SK-MEL-5 (cell line): ENCODE measurements at places on chromosomes 13 and 19. TPM values are rescaled to one million over a fixed set of nuclear protein-coding genes. Genes with fewer than 3 reads are reported as not detected.

Gene KLF2
- total RNA-seq: 1.5 and 2.5 TPM in 2 replicates

Gene ATP8A2
- total RNA-seq: 0.05 and 0.26 TPM in 2 replicates

DNA sequence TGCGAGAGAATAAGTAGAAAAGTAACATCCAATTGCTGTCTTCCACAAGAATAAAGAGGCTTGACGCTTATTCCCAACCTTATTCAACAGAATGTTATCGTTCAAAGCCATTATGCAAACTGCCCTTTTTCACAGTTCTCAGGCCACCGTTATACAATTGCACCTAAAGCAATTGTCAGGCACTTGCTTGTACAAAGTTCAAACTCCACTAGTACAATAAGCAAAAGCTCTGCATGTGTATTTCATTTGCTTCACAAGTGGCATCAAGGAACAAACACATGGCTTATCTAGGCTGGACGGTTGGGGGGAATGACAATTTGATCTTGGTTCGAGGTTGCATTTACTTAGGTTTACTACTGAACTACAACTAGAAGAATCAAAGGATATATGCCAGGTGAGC lies 815.6 kb downstream of the EFNB2 start:
- DNase-seq: no peak

Gene PINLYP
- not detected in 2 replicates for total RNA-seq

DNA sequence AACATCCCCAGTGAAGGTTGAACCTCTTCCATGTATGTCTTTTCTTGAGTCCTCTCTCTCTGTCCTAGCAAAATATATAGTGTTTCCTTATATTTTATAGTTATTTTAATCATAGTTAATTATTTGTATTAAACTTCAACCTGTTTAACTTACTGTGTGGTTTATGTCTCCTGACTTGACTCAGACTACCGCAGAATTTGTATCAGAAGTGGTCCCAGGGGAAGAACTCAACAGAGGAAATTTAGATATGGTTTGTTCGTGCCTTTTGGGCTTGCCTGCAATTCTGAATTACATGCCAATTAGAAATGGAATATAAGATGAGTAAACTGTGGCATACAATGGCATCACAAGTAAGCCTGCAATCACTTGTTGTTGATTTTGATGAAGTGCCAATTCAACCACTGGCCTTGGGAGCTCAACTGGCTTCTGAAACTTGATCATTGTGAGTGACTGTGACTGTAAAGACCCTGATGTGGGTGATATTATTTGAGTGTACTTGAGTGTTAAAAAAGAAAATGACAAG lies 1459.5 kb upstream of the PCDH20 start:
- no peak for DNase-seq

DNA sequence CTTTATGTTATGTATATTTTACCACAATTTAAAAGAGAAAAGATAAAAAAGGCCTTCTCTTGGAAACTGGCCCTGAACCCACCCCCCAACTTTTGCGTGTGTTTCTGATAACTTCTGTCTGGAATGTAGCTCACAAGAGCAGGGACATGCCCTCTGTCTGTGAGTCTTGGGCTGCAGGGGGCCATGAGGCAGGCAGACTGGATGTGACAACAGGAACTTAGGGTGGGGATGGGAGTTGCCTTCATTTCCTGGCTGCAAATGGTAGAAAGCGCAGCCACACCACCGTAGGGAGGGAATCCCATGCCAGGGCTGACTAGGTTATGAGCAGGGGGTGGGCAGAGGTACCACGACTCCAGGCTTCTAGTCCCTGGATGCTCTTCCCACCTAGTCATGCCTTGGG lies 21.9 kb downstream of the CILP2 start:
- no peak for DNase-seq

- DNase-seq: no peak
These were observed 5.1 kb upstream of the GPR18 start for GRCh38 chr13:99263126-99263785.

DNA sequence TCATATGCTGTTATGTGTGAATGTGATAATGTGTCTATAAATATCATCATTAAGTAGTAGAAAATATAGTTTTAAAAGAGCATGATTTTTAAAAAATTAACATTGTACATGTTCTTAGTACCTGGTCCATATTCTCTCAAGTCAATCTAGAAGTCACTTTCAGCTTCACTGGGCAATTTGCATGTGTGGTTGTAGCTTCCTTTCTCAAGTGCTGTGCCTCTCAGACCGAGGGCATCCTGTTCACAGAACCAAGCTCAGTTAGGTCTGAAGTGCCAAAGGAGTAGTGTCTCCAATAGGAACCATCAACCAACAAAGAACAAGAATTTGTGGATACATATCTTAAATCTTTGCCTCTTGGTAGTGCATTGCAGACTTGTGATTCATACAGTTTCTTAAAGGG lies 541.8 kb upstream of the SLC10A2 start:
- no peak for DNase-seq

- DNase-seq: no peak
These were observed 28.2 kb downstream of the CLEC17A start for GRCh38 chr19:14611051-14611450.

DNA sequence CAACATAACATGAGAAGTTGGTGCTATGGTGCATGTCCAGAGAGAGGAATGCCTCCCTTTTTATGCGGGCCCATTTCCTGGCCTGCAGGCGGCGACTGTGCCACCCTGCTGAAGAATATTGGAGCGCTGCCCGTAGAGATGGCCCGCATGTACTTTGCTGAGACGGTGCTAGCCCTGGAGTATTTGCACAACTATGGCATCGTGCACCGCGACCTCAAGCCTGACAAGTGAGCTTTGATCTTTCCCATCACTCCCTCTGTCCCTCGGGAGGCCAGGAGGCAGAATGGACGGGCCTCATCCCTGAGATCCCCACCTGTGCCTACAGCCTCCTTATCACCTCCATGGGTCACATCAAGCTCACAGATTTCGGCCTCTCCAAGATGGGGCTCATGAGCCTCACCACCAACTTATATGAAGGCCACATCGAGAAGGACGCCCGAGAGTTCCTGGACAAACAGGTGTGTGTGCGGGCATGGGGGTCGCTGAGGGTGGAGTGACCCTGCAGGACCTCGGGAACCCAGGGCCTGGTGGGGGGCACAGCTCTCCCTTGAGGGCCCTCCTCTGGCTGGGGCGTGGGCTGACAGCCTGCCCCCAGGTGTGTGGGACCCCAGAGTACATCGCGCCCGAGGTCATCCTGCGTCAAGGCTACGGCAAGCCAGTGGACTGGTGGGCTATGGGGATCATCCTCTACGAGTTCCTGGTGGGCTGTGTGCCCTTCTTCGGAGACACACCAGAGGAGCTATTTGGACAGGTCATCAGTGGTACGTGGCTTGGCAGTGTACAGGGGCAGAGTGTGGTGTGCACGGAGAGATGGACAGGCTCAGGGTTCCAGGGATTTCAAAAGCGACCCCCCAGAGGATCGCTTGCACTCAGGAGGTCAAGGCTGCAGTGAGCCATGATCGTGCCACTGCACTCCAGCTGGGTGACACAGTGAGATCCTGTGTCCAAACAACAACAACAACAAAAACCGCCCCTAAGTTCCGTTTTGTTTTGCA lies 16.2 kb downstream of the DNASE2 start:
- peak; percentile 28 for DNase-seq

DNA sequence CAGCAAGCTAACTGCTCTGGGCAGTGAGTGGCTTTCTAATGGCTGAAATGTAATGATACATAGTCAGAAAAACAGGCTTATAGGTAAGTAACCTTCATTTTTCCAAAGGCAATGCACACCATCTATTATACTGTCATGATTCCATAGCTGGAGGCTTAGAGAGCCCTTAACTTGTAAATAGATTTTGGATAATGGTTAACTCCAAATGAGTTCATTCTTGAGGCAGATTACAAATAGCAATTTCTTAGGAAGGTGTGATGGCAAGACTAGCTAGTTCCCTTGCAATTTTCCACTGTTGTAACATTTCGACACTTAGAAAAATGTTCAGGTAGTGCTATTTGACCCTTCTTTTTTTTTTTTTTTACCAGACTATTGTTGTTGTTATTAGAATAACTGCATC lies 789.8 kb upstream of the PCDH9 start:
- no peak for DNase-seq

GRCh38 chr13:109336730-109337129 lies 449.7 kb downstream of the IRS2 start:
- DNase-seq: peak; percentile 6

DNA sequence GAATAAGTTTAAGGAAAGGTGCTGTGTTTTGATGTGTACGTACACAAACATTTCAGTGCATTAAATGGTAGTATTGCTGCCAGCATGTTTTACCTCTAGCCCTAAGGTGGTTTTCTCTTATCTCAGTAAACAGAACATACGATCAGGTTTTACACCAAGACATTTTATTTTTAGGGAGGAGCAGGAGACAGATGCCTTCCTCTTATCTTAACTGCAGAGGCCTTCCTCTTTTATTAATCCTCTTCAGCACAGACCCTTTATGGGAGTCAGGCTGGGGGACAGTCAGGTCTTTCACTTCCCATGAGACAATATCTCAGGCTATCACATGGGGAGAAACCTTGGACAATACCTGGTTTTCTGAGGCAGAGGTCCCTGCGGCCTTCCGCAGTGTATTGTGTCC lies 14.9 kb upstream of the ZNF611 start:
- DNase-seq: no peak

GRCh38 chr19:18523841-18524240 lies 2.0 kb upstream of the ELL start:
- no peak for DNase-seq

GRCh38 chr19:46484656-46485055 lies 11.0 kb downstream of the PNMA8B start:
- no peak for DNase-seq

Gene REXO1
- total RNA-seq: 4.2 and 4.3 TPM in 2 replicates

DNA sequence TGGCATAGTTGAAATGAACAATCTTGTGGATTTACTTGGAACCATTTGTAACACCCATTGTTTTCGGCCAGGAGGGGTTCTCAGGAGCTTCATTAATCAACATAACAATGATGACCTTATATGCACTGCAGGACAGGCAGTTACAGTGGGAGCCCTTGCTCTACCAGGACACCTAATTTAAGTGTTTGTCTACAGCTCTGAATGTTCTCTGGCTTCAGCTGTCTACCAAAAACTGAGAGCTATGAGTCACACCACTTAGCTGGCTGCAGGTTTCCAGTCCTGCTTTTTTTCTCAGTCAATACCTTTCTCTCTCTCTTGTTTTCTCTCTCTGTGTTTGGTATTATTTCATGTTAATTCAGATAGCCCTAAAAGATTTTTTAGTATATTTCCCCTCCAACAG lies 105.4 kb upstream of the MBNL2 start:
- no peak for DNase-seq

DNA sequence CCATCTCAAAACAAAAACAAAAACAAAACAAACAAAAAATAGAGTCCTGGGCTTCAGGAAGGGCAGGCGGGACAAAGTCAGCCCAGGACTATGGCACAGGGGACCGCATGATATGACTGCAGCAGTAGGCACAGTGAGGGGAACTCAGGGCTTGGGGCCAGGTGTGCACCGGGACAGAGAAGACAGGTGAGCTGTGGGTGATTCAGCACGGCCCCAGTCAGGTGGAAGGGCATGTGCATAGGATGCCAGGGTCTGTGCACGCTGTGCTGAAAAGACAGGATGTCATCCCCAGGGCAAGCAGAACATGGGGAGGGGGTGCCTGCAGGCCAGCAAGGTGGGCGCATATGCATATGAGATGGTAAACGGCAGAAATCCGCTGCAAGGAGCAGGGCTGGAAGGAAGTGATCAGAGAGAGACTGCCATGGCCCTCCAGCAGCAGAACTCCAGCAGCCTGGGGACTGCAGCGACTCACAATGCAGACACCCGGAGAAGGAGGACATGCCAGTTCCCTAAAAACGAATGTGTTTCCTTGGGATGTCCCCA lies 15.0 kb downstream of the EPS15L1 start:
- no peak for DNase-seq

DNA sequence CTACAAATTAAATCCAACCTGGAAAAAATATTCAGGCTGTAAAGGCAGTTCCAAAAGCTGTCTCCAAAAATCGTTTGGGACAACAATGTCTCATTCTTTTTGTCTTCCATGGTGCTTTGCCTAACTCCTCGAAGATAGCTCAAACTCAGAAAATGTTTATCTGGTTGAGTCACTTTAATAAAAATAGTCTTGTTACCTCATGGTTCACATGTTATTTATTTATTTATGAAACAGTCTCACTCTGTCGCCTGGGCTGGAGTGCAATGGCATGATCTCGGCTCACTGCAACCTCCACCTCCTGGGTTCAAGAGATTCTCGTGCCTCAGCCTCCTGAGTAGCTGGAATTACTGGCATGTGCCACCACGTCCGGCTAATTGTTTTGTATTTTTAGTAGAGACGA lies 4.9 kb upstream of the BRD4 start:
- DNase-seq: no peak

Gene OCEL1
- total RNA-seq: 3.3 and 4.6 TPM in 2 replicates

DNA sequence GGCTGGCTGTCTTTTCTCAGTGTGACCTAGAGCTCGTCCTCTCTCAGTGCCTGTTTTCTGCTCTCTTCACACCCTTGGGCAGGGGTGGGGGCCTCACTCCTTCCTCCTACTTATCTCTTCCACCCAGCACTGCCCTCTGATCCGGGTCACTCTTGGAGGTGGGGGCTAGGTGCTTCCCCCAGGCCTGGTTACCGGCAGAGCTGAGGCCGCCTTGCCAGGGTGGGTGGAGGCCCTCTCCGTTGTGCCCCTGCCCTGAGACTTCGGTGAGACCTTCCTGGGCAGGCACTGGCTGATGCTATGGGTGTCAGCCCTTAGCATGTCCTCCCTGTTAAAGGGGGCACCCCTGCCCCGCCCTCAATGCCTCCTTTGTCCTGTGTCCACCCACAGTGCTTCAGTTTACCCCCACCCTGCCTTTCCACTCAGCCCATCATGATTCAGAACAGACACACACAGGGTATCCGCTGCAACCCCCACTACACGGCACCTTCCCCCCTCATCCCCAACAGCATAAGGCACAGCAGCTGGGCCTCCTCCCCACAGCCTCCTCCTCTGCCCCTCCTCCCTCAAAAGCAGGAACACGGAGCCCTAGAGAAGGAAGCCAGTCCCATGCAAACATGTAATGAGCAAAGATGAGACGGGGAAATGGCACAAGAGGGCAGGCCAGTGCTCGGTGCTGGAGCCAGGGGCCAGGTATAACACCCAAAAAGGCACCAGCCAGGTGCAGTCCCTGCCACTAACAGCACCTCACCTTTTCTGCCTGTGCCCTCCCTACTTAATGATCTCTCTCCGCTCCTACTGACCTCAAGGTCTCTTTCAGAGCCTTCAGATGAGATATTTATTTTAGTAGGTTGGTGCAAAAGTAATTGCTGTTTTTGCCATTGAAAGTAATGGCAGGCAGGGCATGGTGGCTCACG lies 9.8 kb downstream of the ZGLP1 start:
- no peak for DNase-seq

DNA sequence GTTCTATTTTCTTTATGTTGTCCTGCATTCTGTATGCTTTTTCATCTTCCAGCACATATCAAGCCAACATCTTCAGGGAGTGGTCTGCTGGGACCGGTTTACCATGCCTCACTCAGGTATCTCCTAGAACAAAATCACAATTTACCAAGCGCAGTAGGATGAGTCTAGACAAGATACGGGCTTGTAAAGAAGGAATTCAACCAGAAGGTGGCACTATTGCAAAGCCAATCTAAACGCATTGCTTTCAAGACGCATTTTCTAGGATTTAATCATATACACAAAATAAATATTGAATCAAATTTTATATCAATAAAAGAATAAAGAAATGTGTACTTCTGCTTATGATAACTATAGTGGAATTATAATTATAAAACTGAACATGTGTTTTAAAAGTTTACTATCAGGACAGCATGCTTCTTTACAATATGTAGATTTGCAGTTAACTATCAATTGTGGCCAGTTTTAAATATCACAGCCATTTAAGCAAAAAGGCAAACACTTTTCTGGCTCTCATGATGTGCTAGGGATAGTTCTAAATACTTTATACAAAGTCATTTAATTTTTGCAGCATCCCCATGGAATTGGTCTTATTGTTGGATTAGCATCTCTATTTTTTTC lies 16.1 kb upstream of the TPP2 start:
- peak; percentile 74 for DNase-seq

- DNase-seq: no peak
These were observed 426.7 kb downstream of the LIG4 start for GRCh38 chr13:107788464-107789165.
